ENCODE measurements at places on chromosomes 4 and X.
A peak's percentile ranks its signal among the peaks of the same experiment; 100 is the strongest.

DNA sequence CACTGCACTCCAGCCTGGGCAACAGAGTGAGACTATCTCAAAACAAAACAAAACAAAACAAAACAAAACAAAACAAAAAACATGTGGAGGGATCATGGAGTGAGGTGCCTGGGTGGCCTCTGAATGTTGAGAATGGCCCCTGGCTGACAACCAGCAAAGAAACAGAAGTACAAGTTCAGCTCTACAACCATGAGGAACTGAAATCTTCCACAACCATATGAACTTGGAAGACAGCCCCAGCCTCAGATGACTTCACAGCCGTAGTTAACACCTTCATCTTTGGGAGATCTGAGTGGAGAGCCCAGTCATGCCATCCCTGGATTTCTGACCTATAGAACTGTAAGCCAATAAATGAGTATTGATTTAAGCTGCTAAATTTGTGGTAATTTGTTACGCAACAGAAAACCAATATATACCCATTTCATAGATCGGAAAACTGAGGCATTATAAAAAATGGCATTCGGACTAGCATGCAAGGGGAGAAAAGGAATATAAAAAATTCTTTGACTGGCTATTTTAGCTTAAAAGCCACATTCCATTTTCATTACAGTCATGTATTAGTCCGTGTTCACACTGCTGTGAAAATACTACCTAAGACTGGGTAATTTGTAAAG is 138.7 kb upstream of the RAPGEF2 start:
- no peak overlapping the region for H3K27ac ChIP-seq
- no peaks in the 10 kb centered on the region for H3K4me1 ChIP-seq
- DNase-seq = no peak
- no peak overlapping the region for H3K4me3 ChIP-seq

DNA sequence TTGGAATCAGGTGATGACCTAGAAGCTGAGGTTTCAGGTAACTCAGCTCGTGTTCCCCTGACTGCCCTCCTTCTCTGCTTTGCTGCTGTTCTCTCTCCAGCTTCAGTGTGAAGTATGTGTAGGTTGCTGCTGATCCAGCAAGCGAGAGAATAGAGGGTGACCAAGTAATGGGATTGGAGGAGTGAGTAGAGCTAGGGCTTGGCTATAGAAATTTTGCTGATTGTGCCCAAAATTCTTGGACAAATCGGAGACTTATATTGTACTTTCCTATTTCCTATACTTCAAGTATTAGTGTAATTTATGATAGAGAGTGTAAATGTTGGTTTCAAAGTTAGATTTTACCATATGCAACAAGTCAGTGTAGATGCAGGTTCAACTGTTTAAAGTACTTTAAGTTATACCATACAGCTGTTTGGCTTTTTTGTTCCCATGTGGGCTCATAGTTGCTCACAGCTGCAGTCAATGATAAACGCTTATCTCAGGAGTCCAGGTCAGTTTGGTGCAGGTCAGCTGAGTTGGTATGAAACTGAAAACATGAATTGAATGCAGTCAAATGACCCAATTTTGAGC is 48.0 kb downstream of the RAPGEF2 start:
- H3K36me3 ChIP-seq = no peaks in the 10 kb centered on the region
- H3K27ac ChIP-seq = no peak overlapping the region
- H3K4me1 ChIP-seq = peaks cover 15% of the 10 kb centered on the region
- H3K4me3 ChIP-seq = no peak overlapping the region
- peak; percentile 44 for DNase-seq
- no peaks in the 10 kb centered on the region for H3K27me3 ChIP-seq

DNA sequence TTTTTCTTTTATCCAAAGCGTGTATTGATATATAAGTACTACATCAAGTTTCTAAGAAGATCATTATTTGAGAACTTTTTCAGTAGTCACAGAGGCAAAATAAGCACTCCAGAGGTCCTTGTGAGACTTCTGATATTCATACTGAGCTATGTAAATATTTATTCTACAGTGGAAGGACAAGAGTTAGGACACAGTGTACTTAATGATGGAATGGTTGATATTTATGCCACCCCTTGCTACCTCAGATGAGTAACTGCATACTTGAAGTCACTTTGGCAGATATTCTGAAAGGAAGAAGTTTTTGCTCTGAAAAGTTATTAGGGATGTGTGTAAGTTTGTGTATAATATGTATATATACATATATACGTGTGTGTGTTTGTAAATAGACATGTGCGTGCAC is 30.3 kb downstream of the MAGEA1 start:
- H3K36me3 ChIP-seq = no peaks in the 10 kb centered on the region
- H3K27me3 ChIP-seq = no peaks in the 10 kb centered on the region
- no peaks in the 10 kb centered on the region for H3K4me1 ChIP-seq

GRCh38 chr4:8725845-8726244 is 133.3 kb downstream of the CPZ start:
- peak; percentile 17 for DNase-seq
- no peak overlapping the region for H3K4me3 ChIP-seq
- H3K4me1 ChIP-seq = peaks cover 9% of the 10 kb centered on the region
- peaks cover 24% of the 10 kb centered on the region for H3K27me3 ChIP-seq
- H3K36me3 ChIP-seq = no peaks in the 10 kb centered on the region

DNA sequence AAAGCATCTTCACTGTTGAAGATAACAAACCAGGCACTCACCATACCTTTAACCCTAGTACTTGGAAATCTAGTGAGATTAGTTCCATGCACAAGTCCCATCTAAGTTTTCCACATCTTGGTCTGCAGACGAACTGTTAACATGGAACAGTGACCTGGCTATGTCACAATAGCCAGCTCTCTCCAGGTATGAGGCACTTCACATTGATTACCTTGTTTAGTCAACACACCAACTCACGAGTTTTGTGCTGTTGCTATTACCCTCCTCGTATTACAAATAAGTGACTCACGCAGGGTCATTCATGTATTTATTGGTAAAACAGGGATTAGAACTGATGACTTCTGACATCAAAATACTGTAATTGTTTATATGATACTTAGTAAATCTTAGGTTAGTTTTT is 36.4 kb upstream of the FRAS1 start:
- no peak overlapping the region for H3K4me3 ChIP-seq
- H3K27ac ChIP-seq = no peak overlapping the region
- no peaks in the 10 kb centered on the region for H3K27me3 ChIP-seq
- no peak for DNase-seq
- no peaks in the 10 kb centered on the region for H3K36me3 ChIP-seq
- no peaks in the 10 kb centered on the region for H3K4me1 ChIP-seq

DNA sequence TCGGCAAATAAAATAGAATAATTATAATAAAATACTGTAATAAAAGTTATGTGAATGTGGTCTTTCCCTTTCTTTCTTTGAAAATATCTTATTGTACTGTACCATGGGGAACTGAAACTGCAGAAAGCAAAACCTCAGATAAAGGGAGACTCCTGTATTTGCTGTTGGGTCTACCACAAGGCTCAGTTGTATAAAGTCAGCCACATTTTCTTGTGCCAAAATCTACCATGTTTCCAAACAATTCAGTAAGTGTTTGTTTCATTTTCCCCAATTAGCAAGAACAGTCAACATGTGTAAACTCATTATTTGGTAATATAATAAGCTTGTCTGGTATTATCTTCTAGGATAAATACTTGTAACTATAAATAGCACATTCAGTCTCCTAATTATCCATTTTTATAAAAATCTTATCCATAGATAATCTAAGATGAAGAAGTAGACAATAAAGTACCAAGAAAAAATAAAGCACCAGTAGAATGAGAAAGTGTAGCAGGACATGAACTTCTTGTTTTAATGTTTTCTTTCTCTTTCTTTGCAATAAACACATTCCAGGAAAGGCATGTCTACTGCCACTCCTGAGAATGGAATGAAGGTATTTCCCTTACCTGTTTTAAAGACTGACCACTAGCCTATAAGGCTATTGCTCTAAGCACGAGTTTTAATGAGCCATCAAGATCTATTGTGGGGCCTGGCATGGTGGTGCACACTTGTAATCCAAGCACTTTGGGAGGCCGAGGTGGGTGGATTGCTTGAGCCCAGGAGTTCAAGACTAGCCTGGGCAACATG is 15.0 kb upstream of the OTUD4 start:
- H3K4me3 ChIP-seq = no peak overlapping the region
- DNase-seq = no peak
- no peaks in the 10 kb centered on the region for H3K36me3 ChIP-seq

- no peaks in the 10 kb centered on the region for H3K27me3 ChIP-seq
- no peaks in the 10 kb centered on the region for H3K36me3 ChIP-seq
- peaks cover 56% of the 10 kb centered on the region for H3K4me1 ChIP-seq
- H3K4me3 ChIP-seq = no peak overlapping the region
- DNase-seq = no peak
These were observed 61.2 kb downstream of the TRIM2 start for GRCh38 chr4:153265306-153266047.

DNA sequence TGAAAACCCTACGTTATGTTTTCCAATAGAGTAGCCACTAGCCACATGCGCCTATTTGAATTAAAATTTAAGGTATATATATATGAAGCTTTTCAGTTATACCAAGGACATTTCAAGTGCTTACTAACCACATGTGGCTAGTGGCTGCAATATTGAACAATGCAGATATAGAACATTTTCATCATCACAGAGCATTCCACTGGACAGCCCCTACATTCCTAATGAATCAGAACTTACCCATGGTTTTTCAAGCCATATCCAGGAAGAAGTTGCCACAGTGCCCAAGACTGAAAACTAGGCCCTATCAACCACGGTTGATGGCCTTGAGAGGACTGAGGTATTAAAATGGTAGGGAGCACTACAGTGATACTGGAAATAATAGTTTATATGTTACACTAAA is 29.7 kb downstream of the NEK1 start:
- no peak overlapping the region for H3K27ac ChIP-seq
- H3K36me3 ChIP-seq = no peaks in the 10 kb centered on the region
- DNase-seq = no peak
- no peaks in the 10 kb centered on the region for H3K4me1 ChIP-seq
- no peak overlapping the region for H3K4me3 ChIP-seq
- no peaks in the 10 kb centered on the region for H3K27me3 ChIP-seq

GRCh38 chr4:38090455-38091246 is 130.5 kb downstream of the PTTG2 start:
- no peak overlapping the region for H3K4me3 ChIP-seq
- DNase-seq = no peak
- H3K27ac ChIP-seq = no peak overlapping the region
- H3K4me1 ChIP-seq = no peaks in the 10 kb centered on the region
- no peaks in the 10 kb centered on the region for H3K27me3 ChIP-seq

- H3K4me3 ChIP-seq = no peak overlapping the region
- H3K4me1 ChIP-seq = no peaks in the 10 kb centered on the region
- DNase-seq = no peak
- peaks cover 54% of the 10 kb centered on the region for H3K27me3 ChIP-seq
- H3K36me3 ChIP-seq = no peaks in the 10 kb centered on the region
- no peak overlapping the region for H3K27ac ChIP-seq
These were observed 10.9 kb upstream of the WFS1 start for GRCh38 chr4:6258741-6259140.

- no peaks in the 10 kb centered on the region for H3K27me3 ChIP-seq
- no peaks in the 10 kb centered on the region for H3K36me3 ChIP-seq
- no peak overlapping the region for H3K27ac ChIP-seq
- no peak for DNase-seq
These were observed 18.5 kb downstream of the METAP1 start for GRCh38 chr4:99013884-99014523.

DNA sequence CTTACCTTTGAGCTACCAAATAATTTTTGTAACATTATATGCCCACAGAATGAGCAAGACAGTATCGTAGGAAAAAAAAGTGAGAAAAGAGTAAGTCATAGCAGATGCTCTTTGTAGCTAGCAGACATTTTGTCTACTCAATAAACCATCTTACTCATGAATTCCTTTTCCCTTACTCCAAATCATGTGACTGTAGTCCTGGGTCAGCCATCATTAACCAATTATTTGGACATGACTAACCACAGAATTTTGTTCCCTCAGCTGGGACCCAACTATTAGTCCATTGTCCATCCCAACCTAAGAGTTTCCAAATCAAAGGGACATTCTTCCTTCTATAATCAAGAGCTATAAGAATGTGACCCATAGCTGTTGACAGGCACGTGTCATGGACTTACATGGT is 11.4 kb downstream of the UBE2D3 start:
- no peak overlapping the region for H3K4me3 ChIP-seq
- H3K27me3 ChIP-seq = no peaks in the 10 kb centered on the region
- H3K27ac ChIP-seq = no peak overlapping the region
- no peak for DNase-seq
- peaks cover 65% of the 10 kb centered on the region for H3K4me1 ChIP-seq
- peaks cover 22% of the 10 kb centered on the region for H3K36me3 ChIP-seq

GRCh38 chr4:108884596-108884995 is 121.7 kb upstream of the ETNPPL start:
- no peaks in the 10 kb centered on the region for H3K36me3 ChIP-seq
- no peaks in the 10 kb centered on the region for H3K27me3 ChIP-seq
- no peak for DNase-seq
- no peaks in the 10 kb centered on the region for H3K4me1 ChIP-seq

GRCh38 chr4:66804979-66805378 is 740.3 kb downstream of the CENPC start:
- no peaks in the 10 kb centered on the region for H3K36me3 ChIP-seq
- DNase-seq = no peak
- no peak overlapping the region for H3K27ac ChIP-seq

GRCh38 chr4:153521999-153522801 is 56.0 kb downstream of the TMEM131L start:
- H3K27ac ChIP-seq = no peak overlapping the region
- H3K4me3 ChIP-seq = no peak overlapping the region
- H3K36me3 ChIP-seq = no peaks in the 10 kb centered on the region
- H3K27me3 ChIP-seq = no peaks in the 10 kb centered on the region

- no peak overlapping the region for H3K4me3 ChIP-seq
- DNase-seq = no peak
- H3K27ac ChIP-seq = no peak overlapping the region
These were observed 259.8 kb downstream of the FBXO8 start for GRCh38 chr4:174023641-174024040.

- no peaks in the 10 kb centered on the region for H3K36me3 ChIP-seq
- DNase-seq = no peak
- H3K27ac ChIP-seq = peak overlapping the region; percentile 85
These were observed 637 bp downstream of the MAMLD1 start for GRCh38 chrX:150363561-150364346.

DNA sequence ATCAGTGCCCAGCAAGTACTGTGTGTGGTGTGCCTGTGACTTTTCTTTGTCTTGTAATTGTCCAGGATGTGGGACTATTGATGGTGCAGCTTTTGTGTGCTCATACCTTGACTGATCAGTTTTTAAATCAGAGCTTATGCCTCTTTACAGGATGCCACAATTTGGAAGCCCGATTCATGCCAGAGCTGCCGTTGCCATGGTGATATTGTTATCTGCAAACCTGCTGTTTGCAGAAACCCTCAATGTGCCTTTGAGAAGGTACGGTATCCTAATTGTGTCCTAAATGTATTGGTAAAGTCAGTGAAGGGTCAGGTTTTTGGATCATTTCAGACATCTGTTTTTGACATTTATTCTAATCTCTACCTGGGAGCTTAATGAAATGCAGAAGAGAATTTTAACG is 180.2 kb downstream of the FRAS1 start:
- H3K27me3 ChIP-seq = no peaks in the 10 kb centered on the region
- DNase-seq = no peak
- no peak overlapping the region for H3K4me3 ChIP-seq
- no peaks in the 10 kb centered on the region for H3K36me3 ChIP-seq
- no peak overlapping the region for H3K27ac ChIP-seq

- no peak overlapping the region for H3K4me3 ChIP-seq
- DNase-seq = no peak
- no peak overlapping the region for H3K27ac ChIP-seq
- H3K36me3 ChIP-seq = no peaks in the 10 kb centered on the region
- no peaks in the 10 kb centered on the region for H3K27me3 ChIP-seq
These were observed 217.8 kb upstream of the NDST4 start for GRCh38 chr4:115331241-115331640.

Measured in stomach (tissue), 19 donors.